ENCODE measurements at places on chromosomes 12 and 14.

DNA sequence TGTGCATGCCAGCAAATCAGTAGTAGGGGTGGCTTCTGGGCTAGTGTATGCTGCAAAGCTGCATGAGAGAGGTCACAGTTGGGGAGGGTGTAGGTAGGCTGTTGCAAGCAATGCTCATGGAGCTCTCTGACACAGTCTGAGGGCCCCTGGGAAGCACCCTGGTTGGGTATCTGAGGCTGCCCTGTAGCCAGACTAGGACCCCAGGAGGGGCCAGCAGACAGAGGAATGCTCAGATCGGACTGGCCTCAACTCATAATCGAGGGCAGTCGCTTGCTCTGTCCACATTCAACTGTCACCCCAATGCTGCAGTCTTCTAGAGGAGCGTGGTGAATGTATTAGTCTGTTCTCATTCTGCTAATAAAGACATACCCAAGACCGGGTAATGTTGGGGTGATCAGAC is 204.0 kb upstream of the ALG10 start:
- no peak for DNase-seq

- DNase-seq, result no peak
Observed at GRCh38 chr14:44895716-44896115, 66.0 kb downstream of the KLHL28 start.

GRCh38 chr14:61077951-61078720 is 97.1 kb downstream of the SLC38A6 start:
- no peak for DNase-seq

- no peak for DNase-seq
Observed at GRCh38 chr12:86670986-86671385, 414.8 kb upstream of the MGAT4C start.

GRCh38 chr12:88238406-88238805 is 96.3 kb downstream of the TMTC3 start:
- DNase-seq, result no peak

- no peak for DNase-seq
Observed at GRCh38 chr14:74476107-74476506, 17.0 kb downstream of the NPC2 start.

DNA sequence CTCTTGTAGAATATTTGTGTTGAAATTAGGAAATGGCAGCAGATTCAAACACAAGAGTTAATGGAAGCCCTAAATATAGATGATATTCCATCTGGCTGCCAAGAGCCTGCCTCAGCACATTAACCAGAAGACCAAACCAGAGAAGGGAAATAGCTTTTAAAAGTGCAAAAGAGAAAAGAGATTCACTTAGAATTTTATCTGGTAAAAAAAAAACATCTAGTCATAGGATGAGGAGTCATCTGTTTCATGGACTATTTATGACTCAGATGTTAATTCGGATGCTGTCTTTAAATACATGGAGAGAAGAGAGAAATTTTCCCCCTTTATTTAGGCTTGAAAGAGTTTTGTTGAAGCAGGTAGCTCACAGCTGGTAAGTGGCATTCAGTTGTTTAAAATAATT is 201.6 kb upstream of the NUDT4 start:
- DNase-seq, result no peak

DNA sequence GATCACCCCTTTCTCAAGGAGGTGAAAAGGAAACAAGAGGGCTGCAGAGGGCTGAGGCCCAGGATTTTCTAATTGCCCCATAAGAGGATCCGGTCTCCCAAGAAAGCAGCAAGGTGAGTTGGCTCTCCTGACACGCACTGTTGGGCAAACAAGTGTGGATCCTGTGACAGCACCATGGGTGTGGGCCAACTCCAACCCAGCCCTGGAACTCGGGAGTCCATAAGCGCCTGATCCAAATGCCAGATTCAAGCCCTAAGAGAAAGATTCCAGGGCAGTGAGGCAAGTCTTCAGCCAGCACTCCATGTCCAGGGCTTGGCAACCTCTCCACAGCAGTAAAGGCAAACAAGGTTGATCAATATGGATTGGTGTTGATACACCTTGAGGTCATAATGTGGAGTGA is 33.1 kb downstream of the KCNA5 start:
- no peak for DNase-seq
